ENCODE measurements at places on chromosomes 11 and 22.

GRCh38 chr11:132589791-132590190, 942.5 kb downstream of the OPCML start:
- DNase-seq, result no peak

GRCh38 chr11:6538945-6539344, 41.9 kb downstream of the DNHD1 start:
- DNase-seq, result no peak

- DNase-seq, result peak; percentile 68
These were observed 89.8 kb downstream of the MORC2 start for GRCh38 chr22:30878516-30879414.

DNA sequence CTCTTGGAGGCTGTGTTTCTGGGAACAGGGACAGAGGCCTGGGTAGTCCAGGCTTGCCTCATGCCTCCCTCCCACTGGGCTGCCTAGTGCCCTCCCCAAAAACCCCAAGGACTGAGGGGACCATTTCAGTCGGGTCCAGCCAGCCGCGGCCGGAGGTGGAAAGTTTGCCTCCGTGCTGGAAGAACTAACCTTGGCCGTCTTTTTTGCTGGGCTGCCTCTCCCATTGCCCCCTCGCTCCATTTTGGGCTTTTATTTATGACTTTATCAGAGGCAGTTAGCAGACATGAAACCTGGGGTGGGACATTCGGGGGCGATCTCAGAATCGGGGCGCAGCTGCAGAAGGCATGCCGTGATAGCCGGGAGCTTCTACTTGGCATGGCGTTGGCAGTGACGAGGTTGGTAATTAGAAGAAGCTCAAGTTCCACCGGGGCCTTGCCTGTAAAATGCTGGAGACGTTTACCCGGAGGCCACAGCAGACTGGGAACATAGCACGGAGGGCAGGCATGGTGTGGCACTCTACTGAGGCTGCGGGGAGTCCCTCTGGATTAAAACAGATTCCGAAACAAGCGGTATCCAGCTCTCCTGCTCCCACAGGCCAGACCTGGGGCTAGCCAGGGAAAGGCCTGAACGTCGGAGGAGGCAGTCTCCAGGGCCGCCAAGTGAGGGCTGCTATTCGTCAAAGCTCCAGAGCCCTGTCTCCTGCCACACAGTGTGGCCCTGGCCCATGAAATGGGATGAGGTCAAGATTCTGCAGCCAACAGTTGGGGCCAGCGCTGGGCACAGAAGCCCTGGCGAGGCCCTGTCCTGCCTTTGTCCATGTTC, 76.4 kb upstream of the PPARA start:
- no peak for DNase-seq

DNA sequence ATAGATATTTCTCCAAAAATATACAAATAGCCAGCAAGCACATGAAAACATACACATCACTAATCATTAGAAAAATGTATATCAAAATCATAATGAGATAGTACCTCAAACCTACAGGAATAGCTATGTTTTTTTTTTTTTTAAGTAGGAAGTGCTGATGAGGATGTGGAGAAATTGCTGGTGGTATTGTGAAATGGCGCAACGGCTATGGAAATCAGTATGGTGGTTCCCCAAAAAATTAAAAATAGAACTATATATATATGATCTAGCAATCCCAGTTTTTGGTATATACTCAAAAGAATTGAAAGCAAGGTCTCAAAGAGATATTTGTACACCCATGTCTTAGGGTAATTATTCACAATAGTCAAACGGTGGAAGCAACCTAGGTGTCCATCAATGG, 46.0 kb upstream of the HIPK3 start:
- DNase-seq, result no peak

- no peak for DNase-seq
These were observed 1630.8 kb upstream of the TENM4 start for GRCh38 chr11:81071606-81072005.

DNA sequence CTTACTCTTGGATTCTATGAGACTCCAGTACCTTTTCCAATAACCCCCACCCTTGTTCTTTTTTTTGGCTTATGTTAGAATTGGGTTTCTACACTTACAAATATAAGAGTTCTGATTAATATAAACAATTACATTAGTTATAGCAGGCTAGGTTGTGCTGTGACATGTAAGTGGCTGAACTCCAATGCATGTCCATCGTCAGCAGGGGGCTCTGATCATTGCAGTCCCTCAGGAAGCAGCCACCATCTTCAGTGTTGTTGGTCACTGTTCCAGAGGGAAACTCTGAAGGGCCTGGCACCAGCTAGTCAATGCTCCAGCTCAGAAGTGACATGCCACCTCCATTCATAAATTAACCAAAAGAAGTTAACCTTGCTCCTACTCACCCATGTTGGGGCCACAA, 5.6 kb downstream of the LIPT2 start:
- DNase-seq, result no peak

- no peak for DNase-seq
These were observed 159.1 kb upstream of the CARD18 start for GRCh38 chr11:105298630-105299029.

- DNase-seq, result no peak
These were observed 22.2 kb upstream of the TP53I11 start for GRCh38 chr11:44972746-44973435.

- DNase-seq, result no peak
These were observed 612.8 kb downstream of the INSC start for GRCh38 chr11:15727520-15727914.

DNA sequence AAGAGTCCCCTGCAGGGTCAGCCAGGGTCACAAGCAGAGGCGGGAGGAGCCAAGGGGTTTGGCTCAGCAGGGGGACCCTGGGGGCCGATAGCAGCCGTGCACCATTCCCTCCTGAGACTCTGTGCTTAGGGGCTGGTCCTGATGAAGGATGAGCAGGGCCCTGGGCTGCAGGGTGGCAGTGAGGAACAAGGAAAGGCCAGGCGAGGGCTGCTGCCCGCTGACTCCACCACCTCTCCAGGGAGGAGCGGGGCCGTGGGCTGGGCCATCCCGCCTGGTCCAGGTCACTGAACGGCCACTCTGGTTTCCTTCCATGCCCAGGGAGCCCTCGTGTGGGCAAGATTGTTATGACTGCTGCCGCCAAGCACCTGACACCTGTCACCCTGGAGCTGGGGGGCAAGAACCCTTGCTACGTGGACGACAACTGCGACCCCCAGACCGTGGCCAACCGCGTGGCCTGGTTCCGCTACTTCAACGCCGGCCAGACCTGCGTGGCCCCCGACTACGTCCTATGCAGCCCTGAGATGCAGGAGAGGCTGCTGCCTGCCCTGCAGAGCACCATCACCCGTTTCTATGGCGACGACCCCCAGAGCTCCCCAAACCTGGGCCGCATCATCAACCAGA, 9.2 kb upstream of the NDUFS8 start:
- DNase-seq, result no peak

- DNase-seq, result no peak
These were observed 693.1 kb upstream of the KIRREL3 start for GRCh38 chr11:127693686-127694085.

DNA sequence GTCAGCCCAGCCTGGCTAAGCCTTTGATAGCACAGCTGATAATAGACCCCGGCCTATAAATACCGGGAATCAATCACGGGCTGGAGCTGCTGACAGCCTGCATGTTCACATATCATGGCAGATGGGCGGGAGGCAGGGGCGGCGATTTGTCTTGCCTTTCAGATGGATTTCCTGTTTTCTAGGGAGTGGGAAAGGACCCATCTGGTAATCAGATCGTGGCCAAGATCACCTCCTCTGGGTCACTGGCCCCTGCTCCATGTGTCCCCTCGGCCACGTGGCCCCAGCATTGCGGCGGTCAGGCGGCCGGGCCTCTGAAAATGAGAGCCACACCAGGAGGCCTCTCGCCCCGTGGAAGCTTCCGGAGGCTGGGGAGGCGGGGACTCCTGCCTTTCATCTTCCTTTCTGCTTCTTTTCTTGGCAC, 36.6 kb downstream of the SMIM38 start:
- DNase-seq, result no peak

- DNase-seq, result no peak
These were observed 41.4 kb upstream of the PCF11 start for GRCh38 chr11:83115551-83115950.

All from NCI-H446 (cell line).